Right renal cortex interstitium (tissue), 3 donors: ENCODE measurements at places on chromosomes 7 and 10.

- no peak for DNase-seq
These were observed 84.8 kb upstream of the EGR2 start for GRCh38 chr10:62900829-62901571.

GRCh38 chr7:13097499-13097898, 410.1 kb downstream of the ARL4A start:
- DNase-seq, result no peak

GRCh38 chr7:151406051-151406875, 3.6 kb downstream of the WDR86 start:
- DNase-seq, result no peak

GRCh38 chr10:22229802-22230157, 12.0 kb upstream of the EBLN1 start:
- DNase-seq, result no peak

- DNase-seq, result no peak
These were observed 154.5 kb upstream of the PPP2R2D start for GRCh38 chr10:131746241-131746711.

DNA sequence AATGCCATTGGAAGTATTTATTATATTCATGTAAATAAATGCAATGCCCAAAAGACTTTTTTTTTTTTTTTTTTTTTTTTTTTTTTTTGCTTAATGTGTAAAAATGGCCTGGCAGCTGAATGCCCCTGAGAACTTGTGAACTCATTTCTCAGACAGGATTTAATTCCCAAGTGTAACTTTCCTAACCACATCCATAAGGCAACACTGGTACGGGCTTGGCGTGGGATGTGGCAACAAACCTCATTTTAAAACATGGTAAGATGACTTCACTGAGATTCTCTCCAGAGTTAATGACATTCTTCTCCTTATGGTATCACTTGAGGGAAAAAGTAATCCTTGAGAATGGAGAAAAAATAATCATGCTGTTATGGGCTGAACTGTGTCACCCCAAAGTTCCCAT, 150.4 kb downstream of the DGKI start:
- no peak for DNase-seq

- no peak for DNase-seq
These were observed 159.5 kb upstream of the KLF14 start for GRCh38 chr7:130893441-130893894.

GRCh38 chr10:27815261-27815660, 69.6 kb upstream of the MKX start:
- no peak for DNase-seq

DNA sequence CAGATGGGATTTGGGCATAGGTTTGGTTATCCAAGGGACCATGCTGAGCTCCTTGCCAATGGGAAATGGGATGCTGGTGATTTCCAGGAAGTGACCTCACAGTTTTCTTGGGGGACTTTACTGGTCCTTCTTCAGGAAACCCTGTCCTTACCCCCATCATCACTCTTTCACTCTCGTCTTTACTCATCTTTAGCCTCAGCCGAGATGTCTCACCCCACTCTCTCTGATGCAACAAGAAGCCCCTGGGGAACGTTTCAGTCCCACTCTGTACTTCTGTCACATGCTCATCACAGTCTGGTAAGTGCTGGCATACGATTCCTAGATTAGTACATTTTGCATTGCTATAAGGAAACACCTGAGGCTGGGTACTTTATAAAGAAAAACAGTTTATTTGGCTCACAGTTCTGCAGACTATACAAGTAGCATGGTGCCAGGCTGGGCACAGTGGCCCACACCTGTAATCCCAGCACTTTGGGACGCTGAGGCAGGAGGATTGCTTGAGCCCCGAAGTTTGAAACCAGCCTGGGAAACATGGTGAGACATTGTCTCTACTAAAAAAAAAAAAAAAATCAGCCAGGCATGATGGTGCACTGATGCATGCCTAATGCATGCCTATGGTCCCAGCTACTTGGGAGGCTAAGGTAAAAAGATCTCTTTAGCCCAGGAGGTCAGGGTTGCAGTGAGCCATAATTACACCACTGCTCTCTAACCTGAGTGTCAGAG, 63.5 kb upstream of the VKORC1L1 start:
- DNase-seq, result no peak

DNA sequence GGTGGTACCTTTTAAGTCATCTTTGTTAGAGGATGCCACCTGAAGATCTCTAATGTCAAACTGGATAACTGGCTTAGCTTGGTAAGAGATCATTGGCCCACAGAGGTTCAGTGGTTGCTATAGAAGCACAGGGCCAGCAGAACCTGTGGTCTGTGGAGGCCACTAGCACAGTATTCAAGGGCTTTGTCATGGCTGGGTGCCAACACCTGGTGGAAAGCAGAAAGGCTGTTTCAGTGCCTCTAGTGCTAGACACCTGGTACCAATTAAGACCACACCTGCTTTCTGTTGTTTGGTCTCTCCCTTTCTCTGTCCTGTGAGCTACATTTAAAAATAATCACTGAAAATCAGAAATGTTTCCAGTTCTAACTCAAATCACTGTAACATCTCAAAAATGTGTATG, 10.0 kb upstream of the PCGF5 start:
- no peak for DNase-seq

- DNase-seq, result no peak
These were observed 326.6 kb upstream of the KLF6 start for GRCh38 chr10:4111643-4112042.

DNA sequence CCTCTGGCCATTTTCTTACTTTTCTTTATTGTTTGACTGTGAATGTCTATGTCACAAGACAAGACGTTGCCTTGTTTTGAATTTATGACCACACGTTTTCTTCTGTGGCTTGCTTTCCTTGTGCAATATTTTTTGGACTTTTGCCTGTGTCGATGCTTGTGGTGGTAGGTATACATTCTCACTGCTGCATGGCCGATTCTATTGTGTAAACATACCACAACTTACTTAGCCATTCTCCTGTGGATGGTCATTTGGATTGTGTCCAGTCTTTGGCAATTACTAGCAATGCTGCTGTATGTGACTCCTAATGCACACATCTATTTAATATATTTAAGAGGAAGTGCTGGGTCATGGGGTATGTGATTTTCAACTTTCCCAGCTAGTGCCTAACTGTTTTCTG, 18.0 kb upstream of the DLG5 start:
- DNase-seq, result no peak

- DNase-seq, result no peak
These were observed 2.9 kb upstream of the PALD1 start for GRCh38 chr10:70475661-70476060.

DNA sequence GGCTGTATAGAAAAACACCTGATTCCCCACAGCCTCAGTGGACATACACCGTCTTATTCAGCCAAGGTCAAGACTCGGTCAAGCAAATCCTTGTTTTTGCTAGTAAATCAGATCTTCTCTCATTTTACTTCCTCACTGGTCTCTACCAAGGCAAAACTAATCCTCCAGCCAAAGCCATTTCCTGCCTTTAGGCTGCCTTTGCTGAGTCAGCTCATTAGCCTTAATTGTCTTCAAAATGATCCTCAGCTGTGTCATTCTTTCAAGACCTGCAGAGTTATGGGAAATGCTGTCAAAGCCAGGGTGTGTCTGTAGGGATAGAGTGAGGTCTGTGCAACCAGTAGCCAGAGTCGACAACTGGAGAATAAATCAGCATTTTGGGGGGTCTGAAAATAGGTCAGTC, 107.2 kb upstream of the FAM180A start:
- DNase-seq, result no peak

DNA sequence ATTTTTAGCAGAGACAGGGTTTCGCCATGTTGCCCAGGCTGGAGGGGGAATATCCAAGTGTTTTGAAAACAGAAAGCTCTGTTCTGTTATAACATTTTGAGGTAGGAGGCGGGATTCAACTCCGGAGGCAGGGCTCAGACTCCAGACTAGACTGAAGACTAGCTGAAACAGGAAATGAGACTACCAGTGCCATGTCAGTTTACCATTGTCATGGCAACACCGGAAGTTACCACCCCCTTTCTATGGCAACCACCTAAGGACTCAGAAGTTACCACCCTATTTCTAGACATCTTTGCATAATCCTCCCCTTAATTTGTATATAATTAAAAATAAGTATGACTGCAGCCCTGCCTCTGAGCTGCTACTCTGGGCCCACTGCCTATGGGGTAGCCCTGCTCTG, 1069.1 kb upstream of the AUTS2 start:
- DNase-seq, result no peak

DNA sequence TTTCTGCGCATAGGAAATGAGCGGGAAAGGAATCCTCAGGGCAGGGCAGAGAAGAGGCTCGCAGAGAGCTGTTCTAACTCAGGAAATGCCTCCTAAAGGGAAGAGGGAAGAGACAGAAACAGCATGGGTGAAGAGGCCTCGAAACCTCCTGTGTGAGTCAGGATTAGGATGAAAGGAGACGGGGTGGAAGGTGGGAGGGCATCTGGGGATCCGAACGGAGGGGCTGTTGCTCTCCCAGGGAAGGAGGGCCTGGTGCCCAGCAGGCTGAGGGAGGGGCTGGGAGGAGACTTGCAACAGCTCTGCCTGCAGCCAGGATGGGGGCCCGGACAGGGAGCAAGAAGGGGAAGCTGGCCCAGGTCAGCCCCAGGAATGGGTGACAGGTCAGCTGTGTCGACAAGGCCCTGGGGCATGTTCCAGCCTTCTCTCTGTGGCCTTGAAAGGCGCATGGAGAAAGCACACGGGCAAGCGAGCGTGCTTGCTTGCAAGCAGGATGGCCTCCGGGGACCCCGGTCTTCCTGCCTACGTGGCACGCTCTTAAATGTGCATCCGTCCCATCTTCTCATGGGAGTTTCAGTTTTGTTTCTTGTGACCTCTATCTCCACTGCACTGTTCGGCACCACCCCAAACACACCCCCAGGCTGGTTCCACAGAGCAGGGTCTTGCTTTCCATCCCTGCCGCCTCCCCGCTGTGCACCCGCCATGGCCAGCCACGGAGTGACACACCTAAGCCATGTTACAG, 63.5 kb downstream of the HIPK2 start:
- DNase-seq, result no peak

- DNase-seq, result no peak
These were observed 16.2 kb downstream of the SVIL start for GRCh38 chr10:29618341-29619171.

DNA sequence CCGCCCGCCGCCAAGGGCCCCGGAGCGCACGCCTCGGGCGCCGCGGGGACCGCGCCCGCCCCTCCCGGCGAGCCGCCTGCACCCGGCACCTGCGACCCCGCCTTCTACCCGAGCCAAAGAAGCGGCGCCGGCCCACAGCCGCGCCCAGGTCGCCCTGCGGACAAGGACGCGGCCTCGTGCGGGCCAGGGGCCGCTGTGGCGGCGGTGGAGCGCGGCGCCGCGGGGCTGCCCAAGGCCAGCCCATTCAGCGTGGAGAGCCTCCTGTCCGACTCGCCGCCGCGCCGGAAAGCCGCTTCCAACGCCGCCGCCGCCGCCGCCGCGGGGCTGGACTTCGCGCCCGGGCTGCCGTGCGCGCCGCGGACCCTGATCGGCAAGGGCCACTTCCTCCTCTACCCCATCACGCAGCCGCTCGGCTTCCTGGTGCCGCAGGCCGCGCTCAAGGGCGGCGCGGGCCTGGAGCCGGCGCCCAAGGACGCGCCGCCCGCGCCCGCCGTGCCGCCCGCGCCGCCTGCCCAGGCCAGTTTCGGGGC, 3.5 kb downstream of the UNCX start:
- DNase-seq, result no peak

GRCh38 chr10:11294831-11295450, 277.3 kb downstream of the CELF2 start:
- no peak for DNase-seq

- DNase-seq, result no peak
These were observed 123.0 kb downstream of the GRK5 start for GRCh38 chr10:119330342-119330741.

GRCh38 chr10:101130141-101130540, 959 bp upstream of the TLX1 start:
- no peak for DNase-seq

DNA sequence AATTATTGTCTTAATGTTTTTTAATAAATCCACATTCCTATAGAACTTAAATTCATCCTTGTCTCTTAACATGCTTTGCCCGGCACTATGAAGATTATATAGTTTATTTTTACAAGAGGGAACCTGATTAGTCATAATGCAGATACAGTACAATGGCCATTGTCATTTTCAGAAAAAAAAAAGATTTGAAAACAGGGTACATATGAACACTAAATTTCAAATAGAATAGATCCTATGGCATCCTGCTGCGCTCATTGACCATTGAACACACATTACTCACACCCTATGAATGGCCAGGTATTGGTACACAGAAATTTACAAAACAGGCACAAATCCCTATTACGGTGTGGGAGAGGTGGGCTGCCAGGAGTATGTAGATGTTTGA, 2.0 kb upstream of the KLF6 start:
- DNase-seq, result no peak

DNA sequence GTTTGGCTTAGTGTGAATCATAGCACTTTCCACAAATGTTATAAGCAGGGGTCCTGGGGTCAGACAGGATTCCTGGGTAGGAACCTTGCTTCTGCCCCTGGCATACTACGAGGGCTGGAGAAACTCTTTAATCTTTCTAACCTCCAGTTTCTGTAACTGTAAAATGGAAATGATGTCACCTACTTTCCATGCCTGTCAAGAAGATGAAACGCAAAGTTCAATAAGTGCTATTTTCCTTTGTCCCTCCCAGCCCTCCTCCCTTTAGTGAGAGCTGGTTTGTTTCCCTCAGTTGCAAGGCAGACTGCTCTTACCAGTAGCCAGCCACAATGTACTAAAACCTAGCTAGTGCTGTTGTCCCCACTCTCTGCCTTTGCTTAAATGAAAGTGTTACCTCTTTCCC, 117.1 kb upstream of the HPS1 start:
- DNase-seq, result no peak

- no peak for DNase-seq
These were observed 12.1 kb upstream of the RHBDD2 start for GRCh38 chr7:75866489-75867389.

DNA sequence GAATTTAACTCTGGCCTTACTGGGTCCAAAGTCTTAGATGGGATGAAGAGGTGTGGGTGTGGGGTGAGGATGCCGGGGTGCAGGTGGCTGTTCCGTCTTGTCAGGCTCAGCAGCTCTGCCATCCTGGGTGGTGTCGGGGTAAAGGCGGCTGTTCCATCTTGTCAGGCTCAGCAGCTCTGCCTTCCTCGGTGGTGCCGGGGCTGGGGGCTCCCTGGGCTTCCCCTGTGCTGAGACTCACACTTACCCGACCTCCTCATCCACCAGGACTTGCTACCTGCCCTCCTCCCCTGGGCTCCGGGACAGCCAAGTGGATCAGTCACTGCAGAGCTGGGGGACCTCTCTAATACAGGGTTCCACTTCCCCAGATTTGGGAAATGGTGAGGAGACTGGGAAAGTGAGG, 244.3 kb upstream of the SHH start:
- DNase-seq, result no peak

DNA sequence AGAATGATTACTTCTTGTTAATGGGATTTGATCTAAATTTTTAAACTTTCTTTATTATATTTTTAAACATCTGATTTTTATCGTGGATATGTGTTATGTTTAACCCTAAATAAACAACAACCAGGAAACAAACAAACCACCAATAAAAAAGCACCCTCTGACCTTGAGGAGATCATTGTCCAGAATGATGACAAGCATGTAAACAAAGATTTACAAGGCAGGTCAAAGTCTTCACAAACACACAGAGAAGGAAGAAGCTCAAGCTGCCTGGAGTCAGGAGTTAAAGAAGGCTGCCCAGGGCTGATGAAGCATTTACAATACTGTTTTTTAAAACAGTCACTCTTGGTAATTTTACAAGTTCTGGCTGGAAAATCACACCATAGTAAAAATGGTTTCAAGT, 31.0 kb upstream of the EGFR start:
- DNase-seq, result no peak

- no peak for DNase-seq
These were observed 51.1 kb downstream of the SVIL start for GRCh38 chr10:29583674-29584073.
